ENCODE measurements at places on chromosomes 7 and 10. TPM values are rescaled to one million over a fixed set of nuclear protein-coding genes. Genes with fewer than 3 reads are reported as not detected.
A peak's percentile ranks its signal among the peaks of the same experiment; 100 is the strongest.

- DNase-seq, result peak; percentile 37
Measured at GRCh38 chr10:35409094-35409582, 72.8 kb downstream of the CCNY start.

DNA sequence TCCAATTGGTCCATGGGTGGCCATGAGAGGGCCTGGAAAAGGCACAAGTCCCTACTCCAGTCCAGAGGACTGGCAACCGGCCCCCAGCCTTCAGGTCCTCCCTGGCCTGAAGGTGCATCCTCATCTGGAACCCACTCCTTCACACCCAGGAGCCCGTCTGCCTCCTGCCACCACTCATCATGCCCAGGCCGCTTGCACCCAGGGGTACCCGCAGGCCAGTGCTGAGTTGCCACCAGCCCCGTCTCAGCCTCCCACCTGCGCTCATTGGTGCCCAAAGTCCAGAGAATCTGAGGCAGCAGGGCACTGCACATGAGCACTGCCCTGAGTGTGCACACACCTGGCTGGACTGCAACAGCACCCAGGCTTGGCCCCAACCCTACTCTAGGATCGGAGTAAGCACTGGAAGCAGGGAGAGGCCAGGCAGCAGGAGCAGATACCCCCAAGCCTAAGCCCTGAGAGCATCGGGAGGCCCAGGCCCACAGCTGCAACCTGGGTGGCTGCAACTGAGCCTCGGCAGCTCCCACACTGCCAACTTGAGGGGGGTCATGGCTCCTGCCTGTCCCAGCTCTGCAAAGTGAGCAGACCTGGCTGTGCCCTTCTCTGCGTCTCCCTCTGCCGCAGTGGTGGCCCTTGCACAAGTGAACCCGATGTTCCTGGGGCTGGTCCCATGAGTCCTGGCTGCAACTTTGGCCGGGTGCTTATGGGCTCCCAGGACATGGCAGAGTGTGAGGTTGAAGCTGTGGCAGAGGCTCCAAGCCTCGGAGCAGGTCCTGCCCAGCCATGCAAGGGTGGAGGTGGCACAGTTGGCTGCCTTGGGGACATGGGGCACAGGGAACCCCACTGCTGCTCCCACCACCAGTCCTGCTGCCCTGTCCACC, 44.3 kb downstream of the TCERG1L start:
- DNase-seq, result no peak

DNA sequence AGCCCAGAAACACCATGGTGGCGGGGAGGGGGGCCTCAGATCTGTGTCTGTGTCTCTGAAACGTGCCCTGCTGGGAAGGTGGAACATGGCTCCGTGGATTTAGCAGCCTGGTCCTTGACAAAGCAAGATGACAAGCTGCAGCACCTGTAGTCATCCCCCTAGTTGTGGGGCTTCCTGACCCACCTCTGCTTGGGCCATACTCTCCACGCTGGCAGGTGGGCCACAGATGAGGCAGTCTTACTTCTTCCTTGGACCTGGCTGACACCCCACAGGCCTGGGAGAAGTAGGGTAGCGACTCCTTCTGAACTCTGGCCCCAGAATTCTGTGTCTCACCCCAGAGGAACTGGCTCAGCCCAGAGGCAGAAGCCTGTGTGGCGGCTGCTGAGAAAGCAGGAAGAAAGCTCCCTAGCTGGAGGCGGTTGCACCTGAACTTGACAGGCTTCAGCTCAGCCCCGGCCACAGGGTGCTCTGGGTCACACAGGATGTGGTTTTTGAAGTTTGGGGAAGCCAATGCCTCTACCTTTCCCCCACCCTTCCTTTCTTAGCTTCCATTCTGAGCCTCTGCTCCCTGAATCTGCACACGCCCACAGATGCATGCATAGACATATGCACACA, 113.9 kb downstream of the ABLIM1 start:
- DNase-seq, result no peak

GRCh38 chr7:11079907-11080306, 106.2 kb downstream of the PHF14 start:
- DNase-seq, result no peak

- DNase-seq, result peak; percentile 53
Measured at GRCh38 chr7:102872460-102872859, 40.3 kb upstream of the LRRC17 start.

DNA sequence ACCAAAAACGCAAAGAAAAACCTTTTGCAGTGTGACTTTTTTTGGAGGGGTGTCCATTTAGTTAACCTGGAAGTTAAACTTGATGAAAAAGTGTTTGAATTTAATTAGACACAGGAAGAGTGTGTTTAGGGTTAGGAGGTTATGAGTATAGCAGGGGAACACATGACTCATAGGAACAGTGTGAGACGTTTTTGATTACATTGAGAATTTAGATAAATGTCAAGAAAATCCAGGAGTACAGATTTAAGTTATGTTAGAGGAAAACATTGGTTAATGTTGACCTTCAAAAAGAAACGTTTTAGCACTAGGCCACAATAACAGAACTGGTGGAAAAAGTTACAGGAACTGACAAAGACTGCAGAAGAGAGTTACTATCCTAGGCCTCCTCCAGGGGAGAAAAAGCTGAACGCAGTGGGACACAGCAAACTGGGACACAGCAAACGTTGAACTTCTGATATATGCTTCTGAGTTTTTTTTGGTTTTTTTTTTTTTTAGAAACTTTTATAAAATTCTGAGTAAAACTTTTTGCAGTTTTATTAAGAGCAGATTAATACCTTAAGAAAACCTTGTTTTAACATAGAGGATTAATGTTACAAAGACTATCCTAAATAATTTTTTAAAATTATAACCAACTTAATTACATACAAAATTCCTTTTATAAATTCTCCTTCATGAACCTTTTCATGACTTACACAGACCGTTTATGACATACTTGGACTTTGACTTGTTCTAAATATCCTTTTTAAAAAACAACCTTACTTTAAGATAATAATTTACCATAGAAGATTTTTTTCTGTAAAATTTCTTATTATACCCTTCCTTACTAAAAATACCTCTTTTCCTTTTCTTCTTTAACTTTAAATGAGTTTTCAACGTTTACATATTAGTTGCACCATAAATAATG, 22.2 kb downstream of the LANCL2 start:
- DNase-seq, result no peak

GRCh38 chr10:126252884-126253610, 135.2 kb downstream of the ADAM12 start:
- DNase-seq, result peak; percentile 80

GRCh38 chr10:24669285-24669852, 54.3 kb downstream of the ARHGAP21 start:
- DNase-seq, result no peak

- DNase-seq, result no peak
Measured at GRCh38 chr7:66150471-66150870, 35.8 kb downstream of the CRCP start.

- no peak for DNase-seq
Measured at GRCh38 chr10:5198386-5198785, 1.7 kb downstream of the AKR1C4 start.

- no peak for DNase-seq
Measured at GRCh38 chr7:111531993-111532392, 30.3 kb downstream of the IMMP2L start.

DNA sequence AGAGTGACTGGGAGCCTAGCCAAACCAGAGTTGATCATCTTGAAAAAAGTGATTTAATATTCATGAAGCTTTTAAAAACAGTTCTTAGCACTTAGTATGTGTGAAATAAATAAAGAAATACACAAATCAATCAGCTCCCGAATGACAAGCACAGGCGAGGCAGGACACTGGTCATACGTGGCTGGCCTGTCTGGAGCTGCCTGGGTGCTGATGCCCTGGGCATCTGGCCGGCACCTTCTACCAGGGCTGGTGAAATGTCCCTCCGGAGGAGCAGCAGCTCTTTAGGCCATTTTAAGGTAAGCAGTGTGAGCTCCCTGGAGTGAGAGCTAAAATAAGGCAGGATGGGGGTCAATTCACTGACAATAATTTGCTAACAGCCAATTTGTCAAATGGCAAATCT, 23.7 kb downstream of the IL15RA start:
- no peak for DNase-seq

DNA sequence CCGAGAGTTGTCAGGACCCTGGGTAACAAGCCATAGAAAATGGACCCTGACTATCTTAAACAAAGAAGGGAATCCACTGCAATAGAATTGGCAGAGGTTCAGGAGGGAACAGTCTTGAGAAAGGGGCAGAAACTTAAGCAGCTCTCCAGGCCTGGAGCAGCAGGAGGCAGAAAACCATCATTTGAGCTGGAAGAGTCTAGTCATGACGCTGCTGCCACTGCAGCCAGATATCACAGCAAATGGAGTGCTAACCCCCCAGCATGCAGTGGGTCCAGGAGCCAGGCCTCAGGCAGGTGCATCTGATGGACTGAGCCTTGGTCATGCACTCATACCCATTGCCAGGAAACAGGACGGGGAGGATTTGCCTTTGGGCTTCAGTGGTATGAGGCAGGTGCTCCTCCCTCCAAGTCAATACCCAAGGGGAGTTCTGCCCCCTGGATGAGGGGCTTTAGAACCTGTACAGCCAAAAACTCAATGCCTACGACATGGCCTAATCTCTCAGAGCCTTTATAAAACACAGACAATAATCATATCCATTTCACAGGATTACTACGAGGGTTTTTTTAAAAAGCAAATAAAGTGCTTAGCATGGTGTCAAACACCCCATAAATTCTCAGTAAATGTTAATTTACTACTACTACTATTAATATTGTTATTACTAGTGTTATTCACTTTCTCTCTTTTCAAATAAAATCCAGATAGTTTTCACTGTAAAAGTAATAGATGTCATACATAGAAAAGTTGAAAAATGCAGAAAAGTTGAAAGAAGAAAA, 30.7 kb downstream of the DUSP5 start:
- DNase-seq, result no peak

- no peak for DNase-seq
Measured at GRCh38 chr10:119663866-119664698, 12.9 kb downstream of the BAG3 start.

DNA sequence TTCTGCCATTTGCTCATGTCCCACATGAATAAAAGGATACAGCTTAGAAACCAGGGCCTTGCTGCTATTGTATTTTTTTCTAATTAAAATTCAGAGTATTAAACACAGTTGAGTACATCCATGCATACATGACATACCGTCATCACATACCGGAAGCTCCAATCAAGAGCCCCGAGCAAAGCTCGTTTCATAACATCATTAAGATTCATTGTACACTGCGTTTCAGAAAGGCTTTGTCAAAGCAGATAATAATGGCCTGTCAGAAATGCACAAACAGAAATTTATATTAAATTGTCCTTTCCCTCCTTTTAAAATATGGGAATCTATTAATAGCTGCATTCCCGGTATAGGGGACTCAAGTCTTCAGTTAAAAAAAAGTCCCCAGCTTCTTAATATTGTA, 103.4 kb downstream of the PRTFDC1 start:
- DNase-seq, result peak; percentile 46

GRCh38 chr10:33155720-33156638, 178.5 kb downstream of the NRP1 start:
- DNase-seq, result peak; percentile 99

GRCh38 chr10:35559416-35559815, 45.7 kb upstream of the GJD4 start:
- no peak for DNase-seq

DNA sequence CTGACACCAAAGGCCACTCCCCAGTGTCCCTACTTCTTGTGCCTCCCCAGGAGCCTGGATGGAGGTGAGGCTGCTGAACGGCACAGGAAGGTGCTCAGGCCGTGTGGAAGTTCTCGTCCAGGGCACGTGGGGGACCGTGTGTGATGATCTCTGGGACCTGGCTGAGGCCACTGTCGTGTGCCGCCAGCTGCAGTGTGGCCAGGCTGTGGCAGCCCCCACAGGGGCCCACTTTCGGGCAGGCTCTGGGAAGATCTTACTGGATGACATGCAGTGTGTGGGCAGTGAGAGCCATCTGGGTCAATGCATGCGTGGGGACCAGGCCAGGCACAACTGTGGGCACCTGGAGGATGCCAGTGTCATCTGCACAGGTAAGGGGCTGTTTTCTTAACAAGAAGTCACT, 57.0 kb upstream of the C10orf120 start:
- no peak for DNase-seq

DNA sequence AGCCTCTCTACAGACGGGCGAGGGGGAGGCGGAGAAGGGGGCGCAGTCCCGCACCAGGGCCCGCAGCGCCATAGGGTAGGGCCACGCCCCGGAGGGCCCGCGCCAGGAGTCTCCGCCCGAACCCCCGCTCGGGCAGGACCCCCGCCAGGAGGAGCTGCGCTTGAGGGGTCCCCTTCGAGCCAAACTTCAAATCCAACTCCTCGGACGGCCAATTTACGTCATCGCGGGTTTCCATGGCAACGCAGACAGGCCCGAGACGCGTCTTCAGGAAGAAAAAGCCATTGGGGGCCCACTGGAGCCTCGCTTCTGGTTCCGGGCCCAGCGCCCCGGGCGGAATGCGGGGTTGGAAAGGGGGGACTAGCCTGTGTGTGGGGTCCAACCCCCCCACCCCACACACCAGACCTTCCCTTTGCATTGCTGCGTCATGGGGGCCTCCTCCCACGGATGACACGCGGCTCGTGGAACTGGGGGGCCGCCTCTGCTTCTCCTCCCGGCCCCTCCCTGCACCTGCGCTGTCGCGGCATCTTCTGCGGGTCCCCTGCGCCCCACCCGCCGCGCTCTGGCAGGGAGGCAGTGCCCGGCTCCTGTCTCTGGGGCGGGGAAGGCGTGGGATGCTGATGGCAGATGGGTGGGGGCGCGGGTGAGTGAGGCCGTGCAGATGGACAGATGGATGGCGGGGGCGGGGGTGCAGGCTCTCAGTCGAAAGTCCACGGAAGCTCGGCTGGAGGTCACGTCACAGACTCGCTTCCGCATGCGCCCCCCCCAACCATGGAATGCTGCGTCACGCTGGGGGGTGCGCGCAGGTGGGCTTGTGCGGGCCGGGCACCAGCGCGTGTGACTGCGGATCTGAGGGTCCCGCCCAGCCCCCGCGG, 1.2 kb downstream of the CALY start:
- DNase-seq, result no peak

- no peak for DNase-seq
Measured at GRCh38 chr10:49106451-49106850, 8.9 kb downstream of the VSTM4 start.

DNA sequence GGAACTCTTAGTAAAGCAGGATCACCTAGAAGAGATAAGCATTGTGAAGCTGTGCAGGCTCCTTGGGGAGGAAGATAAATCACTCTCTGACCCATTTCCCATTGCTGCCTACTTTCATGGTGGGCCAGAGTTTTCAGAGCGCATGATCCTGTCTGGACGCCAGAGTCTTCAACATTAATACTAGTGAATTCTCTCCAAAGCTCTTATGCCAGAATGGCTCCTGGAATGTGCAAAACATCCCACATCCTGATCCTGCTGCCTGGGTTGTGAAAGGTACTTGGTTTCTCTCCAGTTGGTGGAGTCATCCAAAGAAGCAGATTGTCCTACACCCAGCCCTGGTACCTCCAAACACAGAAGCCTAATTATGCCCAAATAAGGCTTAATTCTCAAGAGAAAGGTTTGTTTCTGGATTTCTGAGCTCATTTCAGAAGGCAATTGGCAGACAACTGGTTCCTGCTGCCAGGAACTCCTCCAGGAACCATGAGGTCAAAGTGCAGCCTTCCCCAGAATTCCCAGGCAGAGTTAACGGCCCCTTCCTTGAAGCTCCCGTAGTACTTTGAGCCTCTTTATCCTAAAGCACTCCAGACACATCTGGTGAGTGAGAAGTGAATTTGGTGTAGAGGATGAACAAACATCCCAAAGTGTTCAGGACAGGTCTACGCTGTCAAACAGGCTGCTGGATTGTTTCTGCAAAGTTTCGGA, 495.2 kb downstream of the PLXNA4 start:
- DNase-seq, result no peak

Gene ARID5B
- 3.1 TPM for total RNA-seq

Gene ANKRD61
- not detected for total RNA-seq

Gene ZNF853
- not detected for total RNA-seq

Gene TMEM120A
- 36.5 TPM for total RNA-seq

Gene HOXA6
- 0.96 TPM for total RNA-seq

Gene MKRN1
- 62.9 TPM for total RNA-seq

Gene TES
- total RNA-seq, result 82.8 TPM

Gene TLX1
- total RNA-seq, result not detected

Measured in Caki2 (cell line).